Erythroblast (primary cell): ENCODE measurements at places on chromosomes 7 and 10.

DNA sequence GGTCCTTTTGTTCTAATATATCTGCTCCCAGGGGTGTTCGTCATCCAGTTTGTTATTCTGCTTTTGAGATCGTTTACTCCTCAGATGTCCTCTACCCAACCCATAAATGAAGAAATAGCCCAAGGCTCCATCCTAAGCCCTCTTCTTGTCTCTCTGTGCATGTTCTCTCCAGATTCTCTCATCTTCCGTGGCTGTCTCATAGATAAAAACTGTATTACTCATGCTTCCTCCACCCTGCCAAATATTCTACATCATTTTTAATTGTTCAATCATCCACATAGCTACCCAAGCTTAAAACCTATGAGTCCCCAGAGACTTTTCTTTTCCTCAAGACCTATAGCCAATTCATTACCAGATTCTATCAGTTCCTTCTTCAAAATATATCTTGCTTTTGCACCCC lies 44.9 kb downstream of the CAV1 start:
- DNase-seq = no peak

- no peak for DNase-seq
These were observed 442.3 kb upstream of the AKR1E2 start for GRCh38 chr10:4383651-4384098.

- no peak for DNase-seq
These were observed 151.9 kb downstream of the ZMYND11 start for GRCh38 chr10:287026-287709.

GRCh38 chr10:33126742-33127141 lies 168.7 kb upstream of the ITGB1 start:
- DNase-seq = no peak

- no peak for DNase-seq
These were observed 177.8 kb downstream of the PIP4K2A start for GRCh38 chr10:22536620-22537019.

- DNase-seq = no peak
These were observed 30.0 kb upstream of the TRIL start for GRCh38 chr7:28988091-28988490.

DNA sequence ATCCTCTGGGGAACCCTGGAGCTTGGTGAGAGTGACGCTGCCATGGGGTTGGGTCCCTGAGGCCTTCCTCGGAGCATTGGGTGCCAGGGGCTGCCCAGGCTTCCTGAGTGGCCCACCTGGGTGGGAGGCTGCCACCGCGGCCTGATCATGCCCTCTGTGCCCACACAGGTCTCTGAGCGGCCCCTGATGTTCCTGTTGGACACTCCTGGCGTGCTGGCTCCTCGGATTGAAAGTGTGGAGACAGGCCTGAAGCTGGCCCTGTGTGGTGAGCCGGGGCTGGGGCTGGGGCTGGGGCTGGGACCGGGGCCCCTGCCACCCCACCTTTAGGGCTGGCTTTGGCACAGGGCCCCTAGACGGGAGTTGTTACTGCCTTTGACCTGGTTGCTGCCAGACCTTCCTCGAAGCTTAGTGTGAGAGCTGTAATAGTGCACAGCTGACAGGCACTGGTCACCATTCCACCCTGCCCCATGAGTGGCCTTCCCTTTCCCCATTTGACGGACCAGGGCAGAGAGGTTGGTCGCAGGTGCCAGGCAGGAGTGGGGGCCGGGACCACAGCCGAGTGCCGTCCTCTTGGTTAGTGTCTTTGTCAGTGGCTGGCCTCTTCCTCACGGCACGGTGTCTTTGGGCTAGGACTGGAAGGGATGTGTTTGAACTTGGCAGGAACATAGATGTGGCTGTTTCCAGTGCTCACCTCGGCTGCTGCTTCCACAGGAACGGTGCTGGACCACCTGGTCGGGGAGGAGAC lies 8.2 kb downstream of the MTG1 start:
- no peak for DNase-seq

DNA sequence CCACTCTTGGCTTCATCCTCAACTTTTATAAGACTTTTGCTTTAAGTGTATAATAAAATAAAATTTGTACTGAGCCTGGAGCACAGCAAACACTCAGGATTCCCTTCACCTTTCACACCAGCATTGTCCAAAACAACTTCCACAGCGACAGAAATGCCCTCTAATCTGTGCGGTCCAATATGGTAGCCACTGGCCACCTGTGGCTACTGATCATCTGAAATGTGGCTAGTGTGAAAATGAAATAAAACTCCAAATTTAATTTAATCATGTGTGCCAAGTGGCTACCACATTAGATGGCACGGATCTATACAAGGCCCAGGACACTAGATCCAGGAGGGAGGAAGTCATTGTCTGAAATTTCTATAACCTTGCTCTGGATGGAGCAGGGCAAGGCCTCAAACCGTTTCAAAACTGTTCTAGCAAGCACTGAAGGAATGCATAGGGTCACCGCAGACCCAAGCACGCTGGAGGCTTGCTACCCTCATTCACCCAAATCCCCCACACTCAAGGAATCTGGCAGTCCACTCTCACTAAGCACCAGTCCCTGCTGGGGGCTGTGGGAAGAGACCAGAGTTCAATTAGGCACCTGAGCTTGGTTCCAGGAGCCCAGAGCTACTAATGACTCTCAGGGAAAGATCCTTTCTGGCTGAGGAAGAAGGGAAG lies 6.3 kb upstream of the MYO1G start:
- DNase-seq = no peak

DNA sequence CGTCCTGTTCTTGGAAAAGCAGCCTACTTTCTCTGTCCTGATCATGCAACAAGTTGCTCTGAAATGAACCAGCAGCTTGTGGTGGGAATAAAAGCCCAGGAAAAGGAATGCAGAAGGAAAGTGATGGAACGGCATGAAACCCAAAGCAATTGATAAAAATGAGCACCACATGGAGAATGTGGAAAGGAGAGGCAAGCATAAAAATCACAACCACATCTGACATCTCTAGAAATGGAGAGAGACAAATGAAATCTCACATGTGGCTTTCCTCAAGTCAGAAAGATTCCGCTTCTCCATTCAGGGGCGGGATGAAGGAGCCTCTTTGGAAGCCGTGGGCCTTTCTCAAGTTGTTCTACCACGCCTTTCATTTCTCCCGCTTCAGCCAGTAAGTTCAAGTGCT lies 631.7 kb upstream of the GALNT17 start:
- no peak for DNase-seq
